Pulmonary artery endothelial cell (primary cell): ENCODE measurements at places on chromosomes 1 and 21.

DNA sequence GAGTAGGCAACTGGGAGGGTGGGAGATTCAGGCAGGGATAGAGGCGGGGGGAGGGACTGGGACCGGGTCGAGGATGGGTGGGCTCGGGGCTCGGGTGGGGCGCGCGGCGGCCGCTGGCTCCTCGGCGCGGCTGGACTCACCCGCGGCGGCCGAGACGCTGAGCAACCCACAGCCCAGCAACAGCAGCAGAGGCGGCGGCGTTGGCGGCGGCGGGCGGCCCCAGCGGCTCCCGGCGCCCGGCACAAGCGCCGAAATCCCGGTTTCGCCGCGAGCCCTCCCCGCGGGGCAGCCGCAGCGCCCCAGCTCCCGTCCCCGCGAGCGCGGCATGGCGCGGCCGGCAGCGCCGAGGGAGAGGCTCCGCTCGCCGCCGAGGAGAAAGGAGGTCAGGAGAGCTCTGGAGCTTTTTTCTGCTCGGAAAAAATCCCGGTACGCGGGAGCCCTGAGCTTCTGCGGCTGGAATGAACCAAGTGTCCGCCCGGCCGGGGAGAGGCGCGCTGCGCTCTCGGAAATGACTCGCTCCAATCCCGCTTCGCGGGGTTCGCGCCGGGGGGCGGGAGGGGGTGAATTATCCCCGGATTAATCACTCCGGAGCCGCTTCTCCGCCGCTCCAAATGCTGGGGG lies at the start of gene CSMD2:
TSS of gene CSMD2 (minus strand) at position 460 of the 621 bp plus-strand sequence. CDS start at position 327, 133 bp downstream.
- DNase-seq = no peak

DNA sequence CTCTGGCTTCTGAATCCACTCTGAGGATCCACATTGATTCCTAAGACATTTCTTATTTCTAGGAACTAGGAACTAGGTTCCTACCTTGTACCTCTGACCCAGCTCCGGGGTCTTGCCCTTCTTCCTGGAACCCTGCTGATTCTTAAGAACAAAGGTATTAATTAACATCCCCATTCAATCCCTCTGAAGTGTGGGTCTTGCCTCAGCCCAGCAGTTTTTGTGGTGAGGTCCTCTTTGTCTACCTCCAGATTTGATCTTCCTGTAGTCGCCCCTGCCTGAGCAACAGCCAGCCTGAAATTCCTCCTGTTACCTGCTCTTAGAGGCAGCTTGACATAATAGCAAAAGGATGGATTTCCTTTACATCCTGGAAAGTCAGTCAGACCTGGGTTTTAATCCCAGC lies 46.7 kb upstream of the CAMK1G start:
- DNase-seq = no peak

DNA sequence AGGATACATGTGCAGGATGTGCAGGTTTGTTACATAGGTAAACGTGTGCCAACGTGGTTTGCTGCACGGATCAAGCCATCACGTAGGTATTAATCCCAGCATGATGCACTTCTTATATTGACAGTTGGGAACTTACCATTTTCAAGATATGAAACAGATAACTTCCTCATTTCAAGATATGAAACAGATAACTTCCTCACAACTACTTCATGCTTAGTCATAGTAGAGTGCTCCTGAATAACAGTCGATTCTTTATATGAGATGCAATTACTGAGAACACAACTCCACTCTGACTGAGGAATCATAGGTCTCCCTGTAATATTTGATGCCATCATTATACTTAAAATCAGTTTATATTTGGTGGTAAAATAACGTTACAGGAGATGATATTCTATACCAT lies 1124.3 kb downstream of the AMY1C start:
- DNase-seq = no peak

DNA sequence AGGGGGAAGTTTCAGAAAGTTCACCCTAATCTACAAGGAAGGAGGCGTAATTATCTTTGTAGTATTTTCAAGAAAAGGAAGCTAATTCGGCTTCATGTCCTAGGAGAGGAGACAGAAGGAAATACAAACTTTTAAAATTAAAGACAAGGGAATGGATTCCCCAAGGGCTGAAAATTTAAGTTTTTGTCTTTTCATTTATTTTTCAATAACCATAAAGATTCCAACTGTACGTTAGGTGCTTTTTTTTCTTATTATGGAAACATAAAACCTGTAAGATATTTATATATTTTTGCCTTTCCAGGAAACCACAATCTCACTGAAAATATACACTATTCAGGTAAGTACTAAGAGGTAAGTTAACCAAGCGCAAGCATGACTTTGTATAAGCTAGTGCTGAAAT lies at the start of gene OR2M3:
TSS of gene OR2M3 (plus strand) at position 301 of the 400 bp plus-strand sequence. CDS start 5,803 bp downstream, outside the sequence.
- no peak for DNase-seq

GRCh38 chr1:59308839-59309238 lies 11.9 kb downstream of the FGGY start:
- no peak for DNase-seq

GRCh38 chr21:44886113-44887075 lies 12.9 kb upstream of the PTTG1IP start:
- DNase-seq = no peak

GRCh38 chr1:225461533-225462428 lies 33.9 kb upstream of the LBR start:
- DNase-seq = no peak

GRCh38 chr1:205442051-205442725 lies 13.7 kb downstream of the BLACAT1 start:
- DNase-seq = no peak

- DNase-seq = no peak
These were observed 82.6 kb downstream of the NENF start for GRCh38 chr1:212515329-212515760.

GRCh38 chr1:116763787-116764465 lies 9.7 kb downstream of the CD2 start:
- DNase-seq = no peak

- DNase-seq = no peak
These were observed 96.8 kb downstream of the INTS7 start for GRCh38 chr1:211938561-211938997.

GRCh38 chr21:31252091-31252490 lies 92.0 kb downstream of the TIAM1 start:
- no peak for DNase-seq

DNA sequence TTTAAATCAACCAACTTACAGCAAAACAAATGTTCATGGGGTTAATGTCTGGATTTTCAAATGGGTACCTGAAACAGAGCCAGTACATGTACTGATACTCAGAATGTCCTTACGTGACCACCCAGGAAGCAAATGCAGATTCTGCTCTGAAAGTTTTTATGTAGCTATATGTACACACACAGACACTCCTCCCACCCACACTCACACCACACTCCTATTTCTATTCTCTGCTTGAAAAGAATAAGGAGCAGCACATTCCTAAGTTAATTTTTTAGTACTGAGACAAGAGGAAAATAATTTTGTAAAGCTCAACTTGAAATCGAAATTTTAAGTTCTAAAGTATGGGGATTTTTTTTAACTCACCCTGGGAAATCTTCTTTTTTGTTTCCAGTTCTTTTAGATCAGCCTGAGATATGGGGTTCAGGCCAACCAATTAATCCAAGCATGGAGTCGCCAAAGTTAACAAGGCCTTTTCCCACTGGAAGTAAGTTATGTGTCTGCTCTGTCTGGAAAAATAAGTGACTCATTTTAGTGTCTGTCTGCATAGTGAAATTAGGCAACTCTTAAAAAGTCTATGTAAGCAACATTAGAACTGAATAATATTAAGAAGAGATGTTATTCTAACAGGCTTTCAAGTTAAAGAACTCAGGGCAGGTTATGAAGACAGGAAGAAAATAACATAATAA lies 75.5 kb upstream of the DYNLT5 start:
- peak; percentile 33 for DNase-seq

GRCh38 chr1:111517469-111518225 lies 14.2 kb upstream of the ADORA3 start:
- no peak for DNase-seq

GRCh38 chr1:161198897-161199431 lies at the start of gene ADAMTS4:
TSS of gene ADAMTS4 (minus strand) at chr1:161199054. CDS start at chr1:161198627, 427 bp downstream.
- DNase-seq = no peak

- DNase-seq = no peak
These were observed 20.8 kb upstream of the IL10 start for GRCh38 chr1:206792939-206793607.

DNA sequence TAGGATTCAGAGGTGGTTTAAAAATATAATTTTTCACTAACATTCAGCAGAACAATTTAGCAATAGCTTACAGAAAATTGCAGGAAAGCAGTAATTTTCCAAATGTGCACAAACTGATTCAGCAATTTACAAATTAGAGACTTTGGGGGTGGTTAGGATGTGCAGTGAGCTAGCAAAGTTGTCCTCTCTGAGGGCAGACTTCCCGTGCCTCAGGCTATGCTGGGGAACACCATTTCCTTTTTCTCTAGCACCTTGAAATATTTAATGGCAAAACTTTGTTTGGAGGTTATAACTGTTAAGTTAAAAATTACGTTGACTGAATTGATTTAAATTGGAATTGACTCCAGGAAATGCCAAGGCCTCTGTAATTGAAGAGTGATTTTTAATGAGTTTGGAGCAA lies 258.9 kb downstream of the PTBP2 start:
- DNase-seq = no peak

GRCh38 chr1:20633190-20634064 lies at the start of gene PINK1:
TSS of gene PINK1 (plus strand) at chr1:20633458. CDS start at chr1:20633549, 91 bp downstream.
- no peak for DNase-seq

GRCh38 chr1:101363891-101364318 lies 127.1 kb downstream of the S1PR1 start:
- no peak for DNase-seq

DNA sequence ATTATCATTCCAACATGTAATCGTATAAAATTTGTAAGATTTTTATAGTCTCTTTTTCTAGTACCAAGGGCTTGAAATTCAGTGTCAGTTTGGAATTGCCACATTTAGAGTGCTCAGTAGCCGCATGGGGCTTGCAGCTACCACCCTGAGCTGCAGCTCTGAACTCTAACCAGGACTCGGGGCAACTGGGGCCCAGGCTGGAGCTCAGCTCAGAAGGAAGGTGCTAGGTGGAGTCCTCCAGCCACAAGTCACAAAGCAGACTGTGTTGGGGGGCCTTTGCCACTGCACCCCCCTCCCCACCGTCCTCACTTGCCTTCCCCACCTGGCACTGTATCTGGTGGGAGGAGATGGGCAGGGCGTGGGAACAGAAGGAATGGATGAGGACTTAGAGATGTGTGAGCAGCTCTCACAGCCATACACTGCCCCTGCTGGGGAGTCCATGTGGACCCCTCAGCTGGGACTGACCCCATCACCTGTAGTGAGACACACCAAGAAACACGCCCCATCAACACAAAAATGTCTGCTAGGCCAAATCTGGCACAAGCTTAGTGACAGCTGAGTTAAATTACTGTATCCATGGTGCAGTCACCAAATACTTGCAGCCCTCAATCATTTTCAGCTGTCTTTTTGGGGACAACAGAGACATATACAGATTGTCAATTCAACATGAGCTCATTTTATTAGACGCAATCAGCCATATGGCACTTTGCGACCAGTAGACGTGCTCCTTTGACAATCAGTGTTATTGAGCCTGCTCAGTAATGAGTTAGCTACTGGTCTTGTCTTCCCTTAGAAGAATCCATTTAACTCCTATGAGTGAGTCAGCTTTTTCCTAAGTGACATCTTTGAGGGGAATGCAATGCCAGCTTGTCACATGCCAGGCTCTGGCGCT lies 241.7 kb upstream of the RAB4A start:
- no peak for DNase-seq

GRCh38 chr1:51871351-51871975 lies 7.1 kb downstream of the NRDC start:
- no peak for DNase-seq

DNA sequence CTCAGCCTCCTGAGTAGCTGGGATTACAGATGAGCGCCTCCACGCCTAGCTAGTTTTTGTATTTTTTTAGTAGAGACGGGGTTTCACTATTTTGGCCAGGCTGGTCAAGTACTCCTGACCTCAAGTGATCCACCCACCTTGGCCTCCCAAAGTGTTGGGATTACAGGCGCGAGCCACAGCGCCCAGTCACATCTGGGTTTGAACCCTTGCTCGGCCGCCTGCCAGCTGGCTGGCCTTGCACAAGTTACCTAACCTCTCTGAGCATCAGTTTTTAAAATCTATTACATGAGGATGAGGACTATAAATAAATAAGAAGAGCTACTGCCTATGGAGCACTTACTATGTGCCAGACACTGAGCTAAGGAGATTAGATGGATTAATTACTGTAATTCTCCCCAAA lies 17.7 kb upstream of the PADI2 start:
- no peak for DNase-seq

GRCh38 chr1:9164919-9165318 lies 36.0 kb upstream of the GPR157 start:
- DNase-seq = no peak

DNA sequence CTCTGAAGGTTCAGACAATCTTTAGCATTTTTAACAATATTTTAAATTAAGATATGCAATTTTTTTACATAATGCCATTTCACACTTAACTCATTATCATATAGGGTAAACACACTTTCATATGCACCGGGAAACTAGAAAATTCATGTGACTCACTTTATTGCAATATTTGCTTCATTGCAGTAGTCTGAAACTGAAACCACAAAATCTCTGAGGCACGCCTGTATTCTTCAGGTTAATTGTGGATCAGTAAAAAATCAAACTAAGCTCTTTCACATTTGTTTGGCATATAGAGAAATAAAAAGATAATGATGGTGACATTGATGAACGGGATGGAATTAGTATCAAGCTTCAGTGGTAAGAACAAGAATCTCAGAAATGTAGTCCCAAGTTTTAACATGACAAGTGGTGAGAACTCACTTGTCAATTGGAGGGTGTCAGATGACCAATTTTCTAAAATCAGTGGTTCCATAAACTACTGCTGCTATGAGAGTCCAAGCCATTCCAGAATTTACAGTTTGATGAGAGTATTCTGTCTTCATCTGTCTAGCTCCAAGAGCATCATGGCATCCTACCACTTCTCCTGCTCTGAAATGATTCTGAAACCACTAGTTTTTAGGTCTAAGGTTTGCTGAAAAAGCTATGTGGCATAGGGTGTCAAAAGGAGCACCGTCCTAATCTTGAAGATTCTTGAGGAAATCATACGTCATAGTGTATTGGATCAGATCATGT lies 281.0 kb downstream of the PTPRC start:
- no peak for DNase-seq
